Right renal pelvis (tissue), 4 donors: ENCODE measurements at places on chromosomes 13 and 19.

- no peak for DNase-seq
Observed at GRCh38 chr19:28560786-28561185, 652.2 kb downstream of the UQCRFS1 start.

GRCh38 chr13:33730147-33730546 lies 87.8 kb upstream of the RFC3 start:
- DNase-seq, result no peak

DNA sequence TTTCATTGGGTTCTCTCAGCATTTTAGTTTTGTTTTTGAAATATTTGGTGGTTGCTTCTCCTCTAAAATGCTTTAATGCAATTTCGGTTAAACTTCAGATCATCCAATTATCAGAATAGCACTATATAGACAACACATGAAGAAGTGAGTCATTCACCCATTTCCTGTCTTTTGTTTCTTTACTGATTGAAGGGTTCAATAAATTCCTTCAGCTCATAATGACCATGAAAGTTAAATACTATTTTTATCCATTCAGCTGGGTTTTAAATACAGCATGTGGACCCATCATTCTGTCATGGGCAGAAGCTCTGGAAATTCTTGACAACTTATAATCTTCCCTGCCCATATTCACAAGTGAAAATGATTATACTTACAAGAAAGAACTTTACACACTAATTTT lies 187.2 kb downstream of the ITGBL1 start:
- no peak for DNase-seq

DNA sequence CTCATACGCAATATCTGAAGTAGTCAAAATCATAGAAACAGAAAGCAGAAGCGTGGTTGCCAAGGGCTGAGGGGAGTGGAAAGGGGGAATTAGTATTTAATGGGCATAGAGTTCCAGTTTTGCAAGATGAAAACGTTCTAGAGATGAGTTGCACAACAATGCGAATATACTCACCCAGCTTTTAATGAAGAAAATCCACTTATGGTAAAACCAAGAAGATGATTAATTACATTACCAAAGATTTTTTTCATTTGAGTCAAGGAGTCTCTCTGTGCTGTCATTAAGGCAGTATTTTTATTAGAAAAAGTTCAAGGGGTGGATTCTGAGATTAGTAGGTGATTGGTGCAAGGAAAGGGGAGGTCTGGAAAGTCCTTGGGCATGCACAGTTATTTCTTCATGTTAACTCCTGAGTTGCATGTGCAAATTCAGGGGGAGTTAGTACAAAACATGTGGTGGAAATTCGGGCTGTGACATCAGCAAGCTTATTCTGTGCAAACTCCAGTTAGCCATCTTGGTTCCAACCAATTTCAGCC lies 6.9 kb upstream of the CBY2 start:
- no peak for DNase-seq

DNA sequence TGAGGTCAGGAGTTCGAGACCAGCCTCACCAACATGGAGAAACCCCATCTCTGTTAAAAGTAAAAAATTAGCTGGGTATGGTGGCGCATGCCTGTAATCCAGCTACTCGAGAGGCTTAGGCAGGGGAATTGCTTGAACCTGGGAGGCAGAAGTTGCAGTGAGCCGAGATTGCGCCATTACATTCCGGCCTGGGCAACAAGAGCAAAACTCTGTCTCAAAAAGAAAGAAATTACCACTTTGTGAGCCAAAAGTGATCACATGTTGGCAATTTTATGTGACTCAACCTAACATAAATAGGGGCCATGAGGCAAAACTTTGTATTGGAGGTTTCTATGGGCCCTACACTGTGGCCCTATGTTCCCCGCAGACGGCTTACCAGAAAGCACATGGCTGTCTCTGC lies 72.2 kb downstream of the MAP4K1 start:
- DNase-seq, result no peak

GRCh38 chr13:63551731-63552130 lies 2136.1 kb upstream of the PCDH20 start:
- no peak for DNase-seq

DNA sequence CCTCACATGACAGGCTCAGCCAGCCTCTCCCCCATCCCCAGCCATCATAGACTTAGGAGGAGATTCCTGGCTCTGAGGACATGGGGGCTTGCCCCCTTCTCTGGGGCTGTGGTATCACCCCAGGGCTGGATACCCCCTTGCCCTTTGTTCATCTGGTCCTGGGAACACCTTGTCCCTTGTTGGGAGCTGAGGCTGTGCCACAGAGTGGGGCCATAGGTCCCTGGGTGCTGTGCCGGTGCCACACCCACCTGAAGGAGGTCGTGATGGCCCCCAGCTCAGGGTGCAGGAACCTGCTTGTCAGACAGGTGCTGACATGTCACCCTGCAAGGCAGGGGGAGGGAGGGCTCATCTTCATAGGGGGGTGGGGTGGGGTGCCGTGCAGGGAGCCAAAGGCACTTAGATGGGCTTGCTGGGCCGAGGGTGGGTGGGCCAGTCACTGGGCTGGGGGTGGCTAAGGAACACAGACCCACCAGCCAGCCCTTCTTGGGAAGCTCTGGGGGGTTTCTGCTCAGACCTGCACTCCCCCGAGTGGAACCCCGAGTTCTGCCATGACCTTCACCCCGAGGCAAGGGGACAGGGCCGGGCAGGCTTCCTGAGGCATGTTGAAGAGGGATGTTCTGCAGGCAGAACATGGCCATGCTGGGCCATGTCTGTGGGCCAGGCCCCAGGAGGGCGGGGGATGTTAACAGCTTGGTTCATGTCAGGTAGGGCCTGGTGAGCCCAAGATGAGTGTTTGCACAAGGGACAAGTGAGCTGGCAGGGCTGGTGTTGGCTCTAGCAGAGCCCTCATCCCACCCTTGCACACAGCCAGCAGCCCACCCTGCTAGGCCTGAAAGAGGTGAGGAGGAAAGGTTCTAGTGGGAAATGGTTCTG lies 28.0 kb downstream of the TSSK6 start:
- DNase-seq, result no peak
